ENCODE measurements at places on chromosomes 1 and 21. TPM values are rescaled to one million over a fixed set of nuclear protein-coding genes. Genes with fewer than 3 reads are reported as not detected.

SLC5A9 gene
- total RNA-seq, result not detected

PRAMEF6 gene
- total RNA-seq, result not detected

LENEP gene
- not detected for total RNA-seq

SELP gene
- not detected for total RNA-seq

RAB3B gene
- 9.1 TPM for total RNA-seq

CCDC27 gene
- total RNA-seq, result not detected

DDR2 gene
- total RNA-seq, result 0.38 TPM

NCAM2 gene
- total RNA-seq, result not detected

EPHA2 gene
- total RNA-seq, result 122 TPM

MR1 gene
- 9.3 TPM for total RNA-seq

SGIP1 gene
- total RNA-seq, result not detected

HJV gene
- not detected for total RNA-seq

PTGER3 gene
- total RNA-seq, result not detected

ADPRS gene
- total RNA-seq, result 25.8 TPM

GNG5 gene
- total RNA-seq, result 189 TPM

ADGRB2 gene
- 7.7 TPM for total RNA-seq

CD52 gene
- not detected for total RNA-seq

RORC gene
- not detected for total RNA-seq

WLS gene
- total RNA-seq, result 16.7 TPM
